Placental epithelial cell (primary cell): ENCODE measurements at places on chromosomes 3 and 15. TPM values are rescaled to one million over a fixed set of nuclear protein-coding genes. Genes with fewer than 3 reads are reported as not detected.

Gene CYP1A1
- 0.11 TPM in 1 of 2 replicates, not detected in the other for total RNA-seq

Gene STOML1
- total RNA-seq, result 8.6 and 12.0 TPM in 2 replicates

Gene GOLGA6L9
- total RNA-seq, result 0.76 and 1.2 TPM in 2 replicates

Gene SSUH2
- total RNA-seq, result 0.11 and 0.39 TPM in 2 replicates

Gene SLC9C1
- under 0.01 TPM in 1 of 2 replicates, not detected in the other for total RNA-seq

Gene AHSG
- total RNA-seq, result not detected in 2 replicates

Gene TRIM59
- total RNA-seq, result 13.7 and 25.6 TPM in 2 replicates

Gene SEMA6D
- total RNA-seq, result 21.1 and 37.7 TPM in 2 replicates

Gene SH2D7
- not detected in 2 replicates for total RNA-seq

Gene SCAMP5
- 0.39 and 0.87 TPM in 2 replicates for total RNA-seq

Gene CPNE9
- not detected in 2 replicates for total RNA-seq

Gene BLM
- 3.3 and 4.3 TPM in 2 replicates for total RNA-seq

Gene ZNF660
- total RNA-seq, result 3.0 and 7.5 TPM in 2 replicates

Gene TOPAZ1
- total RNA-seq, result not detected in 2 replicates

Gene KIF23
- total RNA-seq, result 12.2 and 24.0 TPM in 2 replicates

Gene ARID3B
- total RNA-seq, result 5.5 and 5.7 TPM in 2 replicates

Gene CCDC54
- total RNA-seq, result not detected in 2 replicates

Gene GPR62
- total RNA-seq, result under 0.01 TPM in 1 of 2 replicates, not detected in the other

Gene MYRIP
- total RNA-seq, result not detected in 2 replicates

Gene NTRK3
- total RNA-seq, result under 0.01 TPM in 2 replicates

Gene SYNPR
- not detected in 2 replicates for total RNA-seq

Gene ANKUB1
- not detected in 2 replicates for total RNA-seq

Gene PLAAT1
- total RNA-seq, result not detected in 2 replicates

Gene UQCRC1
- total RNA-seq, result 380 and 765 TPM in 2 replicates

Gene ESYT3
- 3.1 and 8.5 TPM in 2 replicates for total RNA-seq

Gene GREM1
- total RNA-seq, result 0.65 and 0.79 TPM in 2 replicates
